Activated naive CD4-positive, alpha-beta T cell treated with anti-CD3 and anti-CD28 coated beads, Interleukin-2, amount 50 U/mL, for 72 hours (primary cell): ENCODE measurements at places on chromosomes 12 and 14. TPM values are rescaled to one million over a fixed set of nuclear protein-coding genes. Genes with fewer than 3 reads are reported as not detected.

GRCh38 chr14:68546839-68547238 lies 246.0 kb downstream of the ZFP36L1 start:
- no peak for DNase-seq

The FLRT2 gene
- total RNA-seq = not detected

The IRAK3 gene
- total RNA-seq = 0.66 TPM

GRCh38 chr14:37623426-37623951 lies 28.1 kb downstream of the TTC6 start:
- no peak for DNase-seq

DNA sequence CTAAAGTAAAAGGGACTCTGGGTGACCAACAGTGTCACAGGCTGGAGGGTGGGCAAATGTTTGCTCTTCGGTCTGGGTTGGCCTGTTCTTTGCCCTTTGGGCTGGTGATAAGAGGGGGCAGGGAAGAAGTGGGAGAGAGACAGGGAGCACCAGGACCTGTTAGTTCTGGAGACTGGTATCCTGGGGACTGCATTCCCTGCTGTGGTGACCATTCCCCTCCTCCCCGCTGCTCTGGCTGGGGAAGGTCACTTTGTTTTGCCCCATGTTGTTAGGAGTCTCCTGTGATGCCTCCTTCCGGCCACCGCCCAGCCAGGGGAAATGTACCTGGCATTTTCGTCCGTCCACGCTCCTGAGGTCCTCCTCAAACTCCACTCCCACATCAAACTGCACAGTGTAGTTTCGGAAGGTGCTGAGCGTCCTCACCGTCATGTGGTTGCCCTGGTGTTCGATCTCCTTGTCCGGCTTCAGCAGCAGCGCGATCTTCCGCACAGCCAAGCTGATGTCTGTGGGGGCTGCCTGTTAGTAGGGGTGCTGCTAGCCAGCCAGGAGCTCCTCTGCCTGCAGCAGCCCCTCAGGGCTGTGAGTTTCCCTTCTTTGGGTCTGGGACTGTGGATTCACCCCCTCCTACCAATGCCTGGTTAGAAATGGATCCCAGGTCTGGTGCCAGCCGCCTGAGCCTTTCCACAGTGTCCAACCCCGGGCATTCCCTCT lies 618 bp downstream of the RBP5 start:
- DNase-seq = no peak

DNA sequence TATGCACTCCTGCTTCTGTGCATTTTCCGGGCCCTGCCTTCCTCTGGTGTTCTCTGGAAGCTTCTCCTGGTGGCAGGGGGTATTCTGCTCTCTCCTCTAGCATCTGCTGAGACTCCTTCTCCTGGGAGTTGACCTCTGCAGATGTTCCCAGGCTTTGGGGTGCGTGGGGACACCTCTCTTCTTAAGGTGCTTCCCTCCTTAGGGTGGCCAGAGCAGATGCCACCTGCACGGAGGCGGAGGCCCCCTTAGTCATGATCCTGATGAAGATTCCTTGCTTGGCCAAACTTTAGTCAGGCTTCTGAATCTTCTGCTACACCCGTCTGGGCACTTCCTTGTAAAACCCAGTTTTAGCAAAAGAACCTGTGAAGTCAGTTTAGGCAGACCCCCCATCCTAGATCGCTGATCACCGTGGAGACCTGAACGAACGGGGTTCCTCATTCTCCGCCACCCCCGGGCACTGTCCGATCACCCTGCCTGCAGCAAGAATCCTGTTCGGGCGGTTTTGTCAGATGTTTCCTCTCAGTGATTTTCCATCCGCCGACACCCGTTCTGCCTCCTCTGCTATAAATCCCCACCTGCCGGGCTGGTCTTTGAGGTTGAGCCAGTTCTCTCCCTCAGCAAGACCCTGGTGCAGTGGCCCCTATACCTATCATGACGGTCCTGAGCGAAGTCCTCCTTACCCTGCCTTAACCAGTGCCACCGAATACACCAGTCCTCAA lies 111.9 kb downstream of the CALM1 start:
- DNase-seq = no peak

DNA sequence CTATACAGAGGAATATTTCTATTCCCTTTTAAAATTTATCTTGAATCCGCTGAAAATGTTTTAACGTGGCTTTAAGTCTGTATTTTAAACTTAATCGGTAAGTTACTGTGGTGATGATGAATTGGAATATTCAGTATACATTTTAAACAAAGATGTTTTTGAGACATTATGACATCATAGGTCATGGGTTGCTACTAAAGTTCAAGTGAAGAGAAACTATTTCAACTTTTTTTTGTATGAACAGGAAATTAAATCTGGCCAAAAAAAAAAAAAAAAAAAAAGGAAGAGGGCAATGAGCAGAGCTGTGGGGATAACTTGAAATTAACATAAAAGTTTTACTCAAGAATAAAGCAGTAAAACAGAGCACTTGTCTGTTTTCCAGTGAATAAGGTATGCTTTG lies 109.0 kb downstream of the PLEKHA5 start:
- DNase-seq = no peak

GRCh38 chr14:67420102-67420739 lies 8.3 kb upstream of the PLEK2 start:
- peak; percentile 60 for DNase-seq

GRCh38 chr14:68655021-68655831 lies 137.6 kb downstream of the ZFP36L1 start:
- DNase-seq = no peak

- DNase-seq = peak; percentile 92
Measured at GRCh38 chr12:98503592-98504367, 11.6 kb upstream of the TMPO start.

GRCh38 chr14:88631091-88631490 lies 68.3 kb downstream of the ZC3H14 start:
- no peak for DNase-seq

The RILPL1 gene
- total RNA-seq = 3.9 TPM

DNA sequence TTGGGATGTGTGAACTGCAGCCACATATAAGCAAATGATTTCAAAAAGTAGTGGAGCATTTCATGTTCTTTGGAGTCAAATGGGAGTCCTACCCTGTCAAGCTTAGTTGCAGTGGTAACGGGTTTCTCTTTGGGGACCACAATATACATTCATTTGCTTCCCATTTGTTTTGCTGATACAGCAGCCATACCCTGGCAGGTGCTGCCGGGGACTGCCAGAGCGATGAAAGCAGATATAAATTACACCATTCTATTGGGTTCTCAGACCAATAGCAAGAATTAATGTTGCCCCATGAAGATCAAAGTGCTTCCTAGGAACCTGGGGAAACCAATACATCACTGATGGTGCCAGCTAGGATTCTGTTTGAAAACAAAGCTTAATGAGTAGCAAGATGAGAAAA lies 1621.5 kb upstream of the FLRT2 start:
- no peak for DNase-seq

- no peak for DNase-seq
Measured at GRCh38 chr12:91523831-91524230, 341.2 kb upstream of the DCN start.

DNA sequence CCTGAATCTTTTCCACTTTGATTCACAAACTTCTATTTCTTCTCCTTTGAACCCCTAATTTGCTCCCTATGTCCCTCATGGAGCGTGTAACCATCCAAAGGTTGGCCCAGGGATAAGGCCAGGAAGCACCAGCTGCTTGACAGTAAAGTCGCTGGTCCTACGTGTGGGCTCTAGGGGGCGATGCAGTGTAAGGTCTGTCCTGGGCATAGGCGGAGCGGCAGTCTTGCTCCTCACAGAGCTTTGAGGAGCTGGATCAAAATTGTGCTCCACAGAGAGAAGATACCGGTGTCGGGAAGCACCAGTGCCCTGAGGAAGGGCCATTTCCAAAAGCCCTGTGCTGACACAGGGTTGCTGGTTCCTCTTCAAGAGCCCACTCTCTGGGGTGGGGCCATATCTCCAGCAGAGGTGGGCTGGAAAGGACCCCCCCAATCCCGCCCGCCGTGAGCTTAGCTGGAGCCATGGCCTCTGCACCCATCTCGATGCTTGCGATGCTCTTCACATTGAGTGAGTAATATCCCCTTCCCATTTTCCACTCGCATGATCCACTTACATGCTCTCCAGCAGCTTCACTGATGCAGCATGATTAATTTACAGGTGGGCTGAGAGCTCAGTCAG lies 49.9 kb upstream of the OR4E1 start:
- peak; percentile 40 for DNase-seq

DNA sequence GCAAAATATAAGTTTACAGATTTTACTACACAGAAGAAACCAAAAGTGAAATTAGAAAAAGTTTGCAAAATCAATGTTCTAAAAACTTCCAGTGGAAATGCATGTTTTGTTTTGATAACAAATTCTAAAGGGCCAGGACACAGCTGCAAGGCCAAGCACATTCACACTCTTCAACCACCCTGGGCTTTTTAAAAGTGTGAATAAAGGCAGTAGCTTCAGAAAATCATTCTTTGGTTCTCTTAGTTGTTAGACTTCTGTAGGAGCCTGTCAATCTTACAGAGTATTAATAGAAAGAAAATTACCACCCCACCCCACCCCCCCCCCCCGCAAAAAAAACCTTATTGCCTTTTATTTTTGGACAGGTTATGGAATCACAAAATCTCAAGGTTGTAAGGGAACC lies 105.2 kb upstream of the EGLN3 start:
- no peak for DNase-seq

GRCh38 chr12:123933214-123933613 lies 39.4 kb downstream of the CCDC92 start:
- peak; percentile 41 for DNase-seq

The EMP1 gene
- 9.2 TPM for total RNA-seq

DNA sequence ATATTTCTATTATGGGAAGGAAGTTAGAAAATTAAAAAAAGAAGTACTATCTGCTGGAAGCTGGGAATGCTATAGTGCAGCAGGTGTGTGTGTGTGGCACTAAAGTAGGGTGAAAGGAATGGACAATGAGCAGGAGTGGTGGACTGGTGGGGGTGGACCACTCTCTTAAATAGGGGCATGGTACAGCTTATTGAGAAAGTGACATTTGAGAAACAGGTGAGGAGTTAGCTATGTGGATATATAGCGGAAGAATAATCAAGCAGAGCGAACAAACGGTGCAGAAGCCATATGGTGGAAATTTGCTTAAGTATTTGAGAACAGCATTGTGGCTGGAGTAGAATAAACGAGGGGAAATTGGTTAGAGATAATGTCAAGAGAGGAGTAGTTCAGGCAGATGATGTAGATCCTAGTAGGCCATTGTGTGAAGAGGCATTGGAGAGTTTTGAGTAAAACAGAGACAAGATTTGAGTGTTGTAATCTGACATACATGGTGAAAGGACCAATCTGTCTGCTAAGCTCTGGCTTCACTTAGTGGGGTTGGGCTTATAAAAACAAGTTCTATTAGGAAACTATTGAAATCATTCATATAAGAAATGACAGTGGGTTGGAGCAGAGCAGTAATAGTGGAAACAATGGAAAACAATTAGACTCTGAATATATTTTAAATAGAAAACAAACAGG lies 149.2 kb upstream of the SYT10 start:
- no peak for DNase-seq

DNA sequence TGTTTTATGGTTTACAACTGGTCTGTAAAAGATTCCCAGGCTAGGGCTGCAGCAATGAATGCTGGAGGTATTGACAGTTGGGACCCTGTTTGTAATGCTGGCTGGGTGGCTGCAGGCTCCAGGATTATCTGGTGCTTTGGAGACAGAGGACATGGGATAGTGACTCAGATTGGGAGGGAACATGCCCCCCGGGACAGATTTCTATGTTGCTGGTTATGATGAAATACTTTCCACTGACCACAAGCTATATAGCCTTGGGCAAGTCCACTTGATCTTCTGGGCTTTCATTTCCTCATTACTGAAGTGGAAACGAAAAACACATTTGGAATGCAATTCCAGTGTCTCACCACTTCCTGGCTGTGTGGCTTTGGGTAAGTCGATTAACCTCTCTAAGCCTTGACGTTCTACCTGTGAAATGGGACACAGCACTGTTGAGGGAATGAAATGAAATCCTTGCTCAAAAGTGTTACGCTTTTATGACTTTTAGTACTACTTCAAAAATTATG lies 6.3 kb upstream of the TPCN1 start:
- DNase-seq = no peak

- no peak for DNase-seq
Measured at GRCh38 chr14:51224551-51224950, 15.5 kb upstream of the TMX1 start.

The HOXC4 gene
- not detected for total RNA-seq

The PLEKHD1 gene
- 0.12 TPM for total RNA-seq

DNA sequence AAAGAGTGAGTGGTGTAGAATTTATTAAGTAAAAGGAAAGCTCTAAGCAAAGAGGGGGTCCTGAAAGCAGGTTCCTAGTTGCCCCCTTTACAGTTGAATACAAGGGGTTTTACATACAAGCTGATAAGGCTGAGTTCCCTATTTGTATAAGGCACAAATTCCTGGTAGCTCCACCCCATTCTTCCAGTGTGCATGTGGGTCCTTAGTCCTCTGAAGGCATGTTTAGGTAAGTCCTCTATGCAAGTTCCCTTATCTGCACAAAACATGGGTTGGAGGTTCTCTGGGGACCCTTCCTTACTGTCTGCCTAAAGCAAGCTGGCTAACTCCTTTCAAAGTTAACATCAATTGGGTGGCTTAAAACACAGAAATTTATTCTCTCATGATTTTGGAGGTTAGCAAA lies 2.9 kb upstream of the FAR2 start:
- no peak for DNase-seq

DNA sequence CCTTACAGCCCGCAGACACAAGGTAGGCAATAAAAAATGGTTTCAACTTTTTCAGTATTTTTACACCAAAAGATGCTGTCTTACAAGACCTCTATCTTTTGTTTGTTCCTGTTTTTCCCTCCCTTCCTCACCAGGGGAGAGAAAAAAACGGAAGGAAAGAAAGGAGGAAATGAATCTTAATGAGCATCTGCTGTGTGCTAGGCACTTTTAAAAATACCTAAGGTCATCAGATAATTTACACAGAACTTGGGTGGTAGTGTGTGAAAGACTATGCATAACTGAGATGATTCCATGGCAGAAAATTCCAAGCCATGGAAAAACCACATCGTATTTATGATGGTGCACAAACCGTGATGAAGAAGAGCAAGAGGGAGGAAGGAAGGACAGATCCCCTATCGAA lies 121.2 kb downstream of the DIP2B start:
- DNase-seq = no peak

DNA sequence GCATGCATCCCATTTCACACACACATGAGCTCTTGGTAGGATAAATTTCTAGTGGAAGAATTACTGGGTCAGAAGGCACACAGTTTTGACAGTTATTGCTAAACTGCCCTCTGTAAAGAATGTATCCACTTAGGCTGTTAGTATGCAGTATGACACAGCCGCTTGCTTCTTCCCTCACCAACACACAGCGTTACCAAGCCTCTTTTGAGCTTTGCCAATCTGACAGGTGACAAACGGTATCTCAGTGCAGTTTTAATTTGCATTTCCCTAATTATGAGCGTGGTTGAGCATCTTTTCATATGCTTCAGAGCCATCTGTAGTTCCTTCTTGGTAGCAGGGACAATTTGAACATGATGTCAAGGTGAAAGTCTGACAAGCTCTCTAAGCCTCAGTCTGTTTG lies 42.9 kb downstream of the HRK start:
- no peak for DNase-seq
